ENCODE measurements at places on chromosomes 1 and 21. TPM values are rescaled to one million over a fixed set of nuclear protein-coding genes. Genes with fewer than 3 reads are reported as not detected.

DNA sequence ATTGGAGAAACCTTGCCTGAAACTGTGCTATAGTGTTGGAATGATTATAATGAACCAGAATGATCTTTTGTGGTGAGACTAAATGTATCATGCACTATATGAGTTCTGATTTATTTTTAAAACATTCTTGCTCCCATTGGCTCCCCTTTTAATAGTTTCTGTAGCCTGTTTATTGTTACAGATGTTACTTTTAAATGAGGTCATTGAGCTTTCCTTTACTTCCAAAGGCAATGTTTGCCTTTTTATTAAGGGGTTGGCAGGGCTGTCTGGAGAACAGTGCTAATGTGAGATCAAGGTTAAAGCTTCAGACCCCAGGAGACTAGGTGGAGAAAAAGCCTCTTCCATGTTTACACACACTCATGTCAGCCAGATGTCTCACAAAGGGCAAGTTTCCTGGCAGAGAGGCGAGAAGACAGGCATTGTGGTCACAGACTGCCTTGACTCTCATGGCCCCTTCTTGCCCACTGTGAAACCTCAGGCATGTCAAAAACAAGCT lies 120.6 kb upstream of the RAVER2 start:
- H3K36me3 ChIP-seq: no peaks in the 10 kb centered on the region
- H3K27ac ChIP-seq: no peak overlapping the region
- no peak for DNase-seq
- no peaks in the 10 kb centered on the region for H3K27me3 ChIP-seq
- H3K4me3 ChIP-seq: no peak overlapping the region
- no peaks in the 10 kb centered on the region for H3K4me1 ChIP-seq

DNA sequence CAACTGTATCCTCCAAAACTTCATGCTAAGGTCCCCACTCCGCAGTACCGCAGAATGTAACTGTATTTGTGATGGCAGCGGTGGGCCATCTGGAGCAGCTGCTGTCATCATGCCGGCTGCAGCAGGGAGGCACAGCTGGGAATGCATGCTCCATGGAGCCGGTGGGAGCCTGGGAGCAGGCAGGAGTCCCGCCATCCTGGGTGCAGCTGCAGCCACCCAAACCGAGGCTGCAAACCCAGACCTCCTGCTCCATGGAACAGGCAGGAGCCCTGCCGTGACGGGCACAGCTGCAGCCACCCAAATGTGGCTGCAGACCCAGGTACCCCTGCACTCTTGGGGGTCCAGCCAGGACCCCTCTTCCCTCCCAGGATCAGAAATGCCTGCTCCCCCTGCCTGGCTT lies 80.3 kb downstream of the SCMH1 start:
- H3K36me3 ChIP-seq: no peaks in the 10 kb centered on the region
- H3K27ac ChIP-seq: no peak overlapping the region
- H3K27me3 ChIP-seq: no peaks in the 10 kb centered on the region
- H3K4me1 ChIP-seq: no peaks in the 10 kb centered on the region
- no peak for DNase-seq
- H3K4me3 ChIP-seq: no peak overlapping the region

- no peak overlapping the region for H3K27ac ChIP-seq
- no peaks in the 10 kb centered on the region for H3K36me3 ChIP-seq
- H3K27me3 ChIP-seq: peaks cover 9% of the 10 kb centered on the region
These were observed 16.9 kb upstream of the SLAMF9 start for GRCh38 chr1:159970932-159971342.

DNA sequence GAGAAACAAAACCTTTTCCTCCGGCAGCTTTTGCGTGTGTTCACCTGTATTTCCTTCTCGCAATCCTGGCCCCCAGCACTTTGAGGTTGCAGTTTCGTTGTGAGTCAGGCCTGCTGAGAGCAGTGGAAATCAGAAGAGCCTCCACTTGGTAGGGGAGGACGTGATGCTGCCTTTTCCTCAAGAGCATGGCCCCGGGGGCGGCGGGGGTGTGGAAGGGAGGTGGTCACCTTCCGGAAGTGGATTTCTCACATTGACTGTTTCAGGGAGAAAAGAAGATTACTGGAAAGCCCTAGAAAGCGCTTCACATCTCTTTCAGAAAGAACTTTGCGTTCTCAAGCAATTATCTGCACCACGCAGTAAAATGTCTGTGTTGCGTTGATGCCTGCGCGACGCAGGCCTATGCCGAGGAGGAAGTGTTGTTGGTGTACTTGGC lies 12.2 kb upstream of the IL10 start:
- H3K4me1 ChIP-seq: peaks cover 47% of the 10 kb centered on the region
- H3K27me3 ChIP-seq: no peaks in the 10 kb centered on the region
- H3K27ac ChIP-seq: no peak overlapping the region
- H3K4me3 ChIP-seq: no peak overlapping the region

DNA sequence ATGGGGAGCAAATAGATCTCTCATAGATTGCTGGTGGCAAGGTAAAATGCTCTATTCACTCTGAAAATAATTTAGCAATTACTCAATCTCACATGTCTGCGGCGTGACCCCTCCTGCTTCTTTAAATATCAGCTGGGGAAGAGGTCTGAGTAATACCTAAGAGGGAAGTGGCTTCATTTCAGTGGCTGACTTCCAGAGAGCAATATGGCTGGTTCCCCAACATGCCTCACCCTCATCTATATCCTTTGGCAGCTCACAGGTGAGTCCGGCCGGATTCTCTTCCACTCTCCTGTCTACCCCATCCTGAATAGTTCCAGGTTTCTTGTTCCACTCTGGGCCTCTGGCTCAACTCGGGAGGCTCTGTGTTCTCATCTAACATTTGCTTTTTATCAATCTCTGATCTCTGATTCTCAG lies at the start of gene SLAMF7:
Gene SLAMF7 (plus strand): TSS at position 150 of the 414 bp plus-strand sequence. CDS start 55 bp downstream, at position 205.
- peak within 1 kb of the TSS; percentile 54 for H3K27ac ChIP-seq
- H3K27me3 ChIP-seq: no peaks in the 10 kb centered on the region
- peaks cover 37% of the 10 kb centered on the region for H3K4me1 ChIP-seq
- DNase-seq: peak; percentile 31

DNA sequence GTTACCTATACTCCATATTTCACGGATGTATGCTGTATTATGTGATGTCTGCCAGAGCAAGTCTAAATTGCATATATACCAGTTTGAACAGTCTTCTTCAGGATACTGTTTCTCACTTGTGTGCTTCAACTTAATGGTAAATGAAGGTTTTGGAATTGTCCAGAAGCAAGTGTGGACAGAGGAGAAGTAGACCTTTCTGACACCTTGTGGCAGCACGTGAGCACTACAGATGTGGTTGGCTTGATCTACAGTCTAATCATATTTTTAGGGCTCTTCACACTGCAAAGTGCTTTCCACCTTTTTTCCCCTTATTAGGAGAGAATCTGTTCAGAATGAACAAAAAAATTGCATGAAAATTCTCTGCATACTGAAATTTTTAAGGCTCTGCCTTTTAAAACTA lies 10.9 kb downstream of the MORC3 start:
- H3K27me3 ChIP-seq: no peaks in the 10 kb centered on the region
- H3K4me3 ChIP-seq: no peak overlapping the region
- H3K27ac ChIP-seq: no peak overlapping the region
- H3K36me3 ChIP-seq: peaks cover 19% of the 10 kb centered on the region
- peak; percentile 19 for DNase-seq
- H3K4me1 ChIP-seq: peaks cover 42% of the 10 kb centered on the region

CTTNBP2NL gene
- 0.07 TPM for polyA plus RNA-seq
